Astrocyte (in vitro differentiated cells and primary cell): ENCODE measurements at places on chromosomes 7 and 10. TPM values are rescaled to one million over a fixed set of nuclear protein-coding genes. Genes with fewer than 3 reads are reported as not detected.

Gene RPP38
- 17.6 and 17.9 TPM in 2 replicates for total RNA-seq

Gene SAP25
- total RNA-seq = 1.4 and 1.9 TPM in 2 replicates

Gene LSM5
- total RNA-seq = 31.7 and 36.2 TPM in 2 replicates

Gene SLC26A3
- not detected in 2 replicates for total RNA-seq

Gene OIT3
- total RNA-seq = 0.09 TPM in 1 of 2 replicates, not detected in the other

Gene NRP1
- 59.4 and 73.5 TPM in 2 replicates for total RNA-seq

Gene PRKAR2B
- total RNA-seq = 6.4 and 7.6 TPM in 2 replicates

Gene KAZALD1
- 8.1 and 9.6 TPM in 2 replicates for total RNA-seq

Gene PCLO
- total RNA-seq = 3.0 and 3.1 TPM in 2 replicates

Gene GALNT17
- total RNA-seq = 5.7 and 7.8 TPM in 2 replicates

Gene C10orf90
- not detected in 2 replicates for total RNA-seq

Gene CC2D2B
- 0.18 and 0.60 TPM in 2 replicates for total RNA-seq

Gene FAM107B
- total RNA-seq = 36.0 and 42.3 TPM in 2 replicates

DNA sequence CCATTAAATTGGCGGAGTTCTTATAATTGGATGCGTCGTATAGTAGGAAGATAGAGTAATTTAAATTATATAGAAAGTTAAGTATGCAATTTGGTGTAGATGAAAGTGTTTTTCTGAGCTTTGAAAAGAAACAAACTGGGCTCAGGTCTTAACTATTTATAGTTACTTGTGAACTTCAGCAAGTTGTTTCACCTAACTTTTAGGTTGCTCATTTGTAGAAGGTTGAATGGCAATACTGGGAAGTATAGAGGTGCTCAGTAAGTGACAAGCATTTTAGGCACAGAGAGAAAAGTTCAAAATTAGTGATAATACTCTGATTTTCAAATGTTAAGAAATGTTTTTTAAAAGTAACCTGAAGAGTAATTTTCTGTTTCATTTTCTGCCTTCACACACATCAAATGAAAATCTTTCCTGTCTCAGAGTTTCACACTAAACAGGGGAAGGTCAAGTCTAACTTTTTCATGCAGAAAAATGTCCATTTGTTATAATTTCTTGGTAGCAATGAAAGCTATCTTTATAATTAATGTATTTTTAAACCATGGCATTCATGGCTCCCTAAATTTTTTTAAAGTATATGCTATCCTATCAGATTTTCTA is 146.5 kb downstream of the PHF14 start:
- no peak for DNase-seq

DNA sequence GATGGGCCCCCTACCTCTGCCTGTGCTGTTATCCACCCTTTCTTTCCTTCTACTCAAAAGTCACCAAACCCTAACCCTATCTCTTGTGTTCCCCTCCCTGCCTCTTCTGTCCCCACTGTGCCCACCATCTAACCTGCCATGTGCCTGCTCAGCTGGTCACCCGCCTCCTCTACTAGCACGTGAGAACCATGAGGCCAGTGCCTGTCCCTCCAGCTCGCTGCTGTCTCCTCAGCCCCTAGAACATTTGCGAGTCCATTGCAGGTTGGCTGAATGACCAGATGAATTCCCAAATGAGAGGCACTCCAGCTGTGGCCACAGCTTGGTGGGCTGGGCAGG is 129.0 kb downstream of the ARHGAP22 start:
- no peak for DNase-seq

GRCh38 chr7:142327628-142328405 is 70.0 kb upstream of the PRSS58 start:
- DNase-seq = no peak

- no peak for DNase-seq
Observed at GRCh38 chr7:50667789-50668226, 102.6 kb upstream of the DDC start.

- peak; percentile 31 for DNase-seq
Observed at GRCh38 chr10:7700577-7701125, 2.5 kb upstream of the ITIH2 start.

DNA sequence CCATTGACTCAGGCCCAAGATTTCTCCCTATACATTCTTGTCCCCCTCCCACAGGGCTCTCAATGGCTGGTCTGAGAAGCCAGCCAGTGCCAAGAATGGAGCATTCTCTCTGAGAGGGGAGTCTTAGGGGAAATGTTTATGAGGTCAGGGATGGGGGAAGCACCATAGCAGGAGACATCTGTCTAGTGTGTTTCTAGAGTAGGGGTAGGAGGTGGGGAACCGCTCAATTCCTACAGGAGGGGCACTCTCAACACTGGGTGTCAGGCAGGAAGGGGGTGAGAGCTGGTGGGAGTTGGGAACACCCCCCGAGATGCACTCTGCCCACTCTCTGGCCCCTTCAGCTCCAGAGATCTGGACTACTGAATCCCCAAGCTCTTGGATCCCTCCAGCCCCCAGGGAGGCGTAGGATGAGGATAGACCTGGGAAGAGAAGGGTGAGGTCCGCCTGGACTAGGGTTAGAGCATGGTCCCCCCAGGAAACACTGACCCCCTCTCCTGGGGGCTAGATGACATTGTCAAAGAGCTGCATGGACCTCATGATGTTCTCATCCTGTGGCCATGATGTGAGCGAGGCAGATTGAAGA is 8.7 kb upstream of the OGA start:
- no peak for DNase-seq

GRCh38 chr10:4503076-4503475 is 322.9 kb upstream of the AKR1E2 start:
- DNase-seq = no peak

DNA sequence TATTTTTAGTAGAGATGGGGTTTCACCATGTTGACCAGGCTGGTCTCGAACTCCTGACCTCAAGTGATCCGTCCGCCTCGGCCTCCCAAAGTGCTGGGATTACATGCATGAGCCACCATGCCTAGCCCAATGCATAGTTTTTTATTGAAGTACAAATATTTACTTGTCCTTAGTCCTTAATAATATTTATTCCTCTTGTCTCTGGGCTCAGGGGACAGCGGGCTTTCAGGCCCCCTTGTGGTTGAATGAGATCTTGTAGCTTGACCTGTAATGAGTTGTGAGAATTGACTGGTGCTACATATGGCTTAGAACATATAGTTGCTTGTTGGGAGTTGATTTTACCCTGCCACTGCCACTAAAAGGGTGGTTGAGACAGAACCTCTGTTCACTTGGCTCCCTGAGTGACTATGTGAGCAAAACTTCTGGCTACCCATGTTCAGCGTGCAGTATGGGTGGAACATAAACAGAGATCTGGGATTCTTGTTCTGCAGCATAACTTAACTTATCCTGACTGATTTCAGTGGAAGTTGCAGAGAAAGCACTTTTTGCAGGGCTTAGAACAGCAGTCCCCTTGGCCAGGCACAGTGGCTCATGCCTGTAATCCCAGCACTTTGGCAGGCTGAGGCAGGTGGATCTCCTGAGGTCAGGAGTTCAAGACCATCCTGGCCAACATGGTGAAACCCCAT is 14.9 kb downstream of the CCL26 start:
- DNase-seq = no peak

GRCh38 chr7:126957443-126957842 is 295.3 kb downstream of the GRM8 start:
- DNase-seq = no peak

GRCh38 chr10:3813267-3813666 is 28.3 kb upstream of the KLF6 start:
- no peak for DNase-seq

GRCh38 chr7:20350996-20351692 is 20.4 kb downstream of the ITGB8 start:
- DNase-seq = no peak

GRCh38 chr7:153590136-153590535 is 462.1 kb upstream of the DPP6 start:
- no peak for DNase-seq

DNA sequence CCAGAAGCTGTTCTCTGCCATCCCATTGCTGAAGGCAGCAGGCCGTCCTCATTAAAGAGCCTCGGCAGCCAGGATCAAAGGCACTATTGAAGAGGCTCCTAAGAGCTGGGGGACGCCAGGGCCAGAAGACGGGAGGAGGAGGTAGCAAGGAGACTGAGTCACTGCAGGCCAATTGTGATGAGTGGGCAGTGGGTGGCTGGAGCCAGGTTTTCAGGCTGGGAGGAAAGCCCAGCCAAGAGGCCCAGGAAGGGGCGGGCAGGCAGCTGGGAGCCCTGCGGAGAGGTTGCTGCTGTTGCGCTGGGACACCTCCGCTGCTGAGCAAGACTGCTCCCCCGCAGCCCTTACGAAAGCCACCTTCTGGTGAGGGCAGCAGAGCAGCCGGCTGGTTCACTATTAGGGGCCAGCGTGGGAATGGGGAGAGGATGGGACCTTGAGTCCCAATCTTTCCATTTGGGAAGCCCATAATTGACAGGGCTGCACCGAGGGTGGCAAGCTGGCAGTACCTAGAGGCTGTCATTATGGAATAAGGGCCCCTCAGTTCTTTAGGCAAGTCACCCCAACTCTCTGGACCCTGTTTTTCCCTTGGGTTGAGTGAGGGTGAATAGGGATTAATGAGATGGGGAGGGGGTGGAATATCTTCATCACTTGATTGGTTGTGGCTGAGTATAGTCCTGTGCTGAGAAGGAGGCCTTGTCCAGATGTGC is 48.4 kb downstream of the UNC5B start:
- DNase-seq = peak; percentile 92

- no peak for DNase-seq
Observed at GRCh38 chr10:54826994-54827560, 26.0 kb upstream of the PCDH15 start.

GRCh38 chr7:114941692-114942091 is 19.8 kb downstream of the MDFIC start:
- DNase-seq = no peak

DNA sequence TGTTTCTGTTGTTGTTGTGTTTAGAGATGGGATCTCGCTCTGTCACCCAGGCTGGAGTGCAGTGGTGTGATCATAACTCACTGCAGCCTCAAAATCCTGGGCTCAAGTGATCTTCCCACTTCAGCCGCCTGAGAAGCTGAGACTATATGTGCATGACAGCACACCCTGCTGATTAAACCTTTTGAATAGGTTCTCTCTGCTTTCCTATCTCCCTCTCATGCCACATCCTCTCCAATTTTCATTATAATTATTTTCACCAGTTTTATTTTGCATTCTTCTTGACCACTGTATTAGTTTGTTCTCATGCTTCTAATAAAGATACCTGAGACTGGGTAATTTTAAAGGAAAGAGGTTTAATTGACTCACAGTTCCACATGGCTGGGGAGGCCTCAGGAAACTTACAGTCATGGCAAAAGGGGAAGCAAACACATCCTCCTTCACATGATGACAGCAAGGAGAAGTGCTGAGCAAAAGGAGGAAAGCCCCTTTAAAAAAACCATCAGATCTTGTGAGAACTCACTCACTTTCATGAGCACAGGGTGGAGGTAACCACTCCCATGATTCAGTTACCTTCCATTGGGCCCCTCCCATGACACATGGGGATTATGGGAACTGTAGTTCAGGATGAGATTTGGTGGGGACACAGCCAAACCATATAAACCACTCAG is 12.9 kb downstream of the AGK start:
- DNase-seq = no peak

GRCh38 chr10:106765241-106765754 is 399.2 kb downstream of the SORCS1 start:
- no peak for DNase-seq

- DNase-seq = no peak
Observed at GRCh38 chr10:92742331-92743228, 52.8 kb downstream of the HHEX start.

DNA sequence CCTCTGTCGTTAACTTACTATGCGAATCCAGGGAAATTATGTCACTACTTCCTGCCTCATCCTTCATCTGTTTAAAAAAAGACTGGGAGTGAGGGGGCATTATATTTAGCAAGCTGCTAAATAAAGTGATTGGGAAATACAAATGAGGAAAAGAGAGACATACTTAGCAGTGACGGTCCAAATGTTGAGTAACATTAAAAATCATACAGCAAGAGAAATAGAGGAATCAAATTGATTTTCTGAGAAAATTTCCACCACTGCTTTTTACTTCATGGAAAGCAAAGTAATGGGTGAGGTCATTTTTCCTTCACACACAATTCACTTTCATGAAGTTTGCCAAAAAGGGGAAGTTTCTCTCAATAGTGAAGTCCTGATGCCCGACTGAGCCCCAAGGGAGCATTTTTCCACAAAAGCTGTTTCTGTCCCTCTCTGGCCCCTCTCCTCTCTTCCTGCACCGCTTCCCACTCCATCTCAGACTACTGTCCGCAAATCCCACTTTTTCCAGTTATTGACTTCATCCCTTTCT is 61.9 kb upstream of the ADO start:
- DNase-seq = no peak

DNA sequence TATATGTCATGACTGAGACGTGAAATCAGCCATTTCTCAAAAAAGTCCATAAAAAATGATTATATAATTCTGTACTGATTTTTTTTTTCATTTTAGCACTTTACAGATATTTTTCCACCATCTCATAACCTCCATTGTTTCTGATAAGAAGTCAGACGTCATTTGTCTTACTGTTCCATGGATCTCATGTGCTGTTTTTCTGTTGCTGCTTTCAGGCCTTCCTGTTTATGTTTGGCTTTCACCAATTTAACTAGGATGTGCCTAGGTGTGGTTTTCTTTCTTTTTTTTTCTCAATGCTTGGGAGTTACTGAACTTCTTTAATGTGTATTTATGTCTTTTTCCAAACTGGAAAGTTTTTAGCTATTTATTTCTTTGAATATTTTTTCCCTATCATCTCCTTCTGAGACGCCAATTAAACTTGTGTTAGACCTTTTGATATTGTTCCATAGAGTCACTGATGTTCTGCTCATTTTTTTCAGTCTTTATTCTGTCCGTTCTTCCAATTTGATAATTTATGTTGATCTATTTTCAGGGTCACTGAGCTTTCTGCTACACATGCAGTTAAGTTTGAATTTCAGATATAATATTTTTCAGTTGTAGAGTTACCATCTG is 43.3 kb downstream of the TAF3 start:
- DNase-seq = no peak

DNA sequence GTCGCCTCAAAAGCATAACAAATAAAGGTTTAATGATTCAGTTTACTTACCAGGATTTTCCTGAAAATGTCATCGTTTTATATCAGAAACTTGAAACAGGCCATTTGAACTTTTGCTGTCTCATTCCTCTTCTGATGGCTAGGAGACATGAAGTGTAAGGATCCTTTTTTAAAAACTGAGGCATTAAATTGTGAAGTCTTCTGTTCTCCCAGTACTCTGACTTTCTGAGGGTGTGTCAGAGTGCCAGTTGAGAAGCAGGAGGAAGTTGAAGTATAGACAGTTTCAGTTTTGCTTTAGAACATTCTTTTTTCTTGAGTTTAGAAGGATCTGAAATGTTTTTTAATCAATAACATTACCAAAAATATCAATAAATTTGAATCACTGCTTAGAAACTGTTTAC is at the start of gene SAMD9L:
Gene SAMD9L (minus strand): TSS at position 242 of the 400 bp plus-strand sequence. CDS start 12,414 bp downstream, outside the sequence.
- DNase-seq = no peak

DNA sequence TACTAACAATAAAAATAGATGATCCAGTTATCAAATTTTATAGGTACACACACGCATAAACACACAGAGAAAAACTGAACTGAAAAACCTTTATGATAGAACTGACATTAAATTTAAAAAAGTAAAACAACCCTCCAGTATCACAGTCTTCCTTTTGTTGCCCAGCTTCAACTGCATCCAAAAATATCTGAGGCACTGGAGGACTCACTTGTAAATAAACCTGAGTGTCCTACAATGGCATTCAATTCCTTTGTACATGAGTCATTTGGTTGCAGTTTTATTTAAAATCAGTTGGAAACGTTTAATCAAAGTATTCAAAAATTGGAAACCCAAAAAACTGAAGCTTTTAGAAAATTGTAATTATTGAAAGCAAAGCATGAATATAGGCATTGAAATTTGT is 265.2 kb upstream of the CSTF2T start:
- no peak for DNase-seq

- DNase-seq = peak; percentile 81
Observed at GRCh38 chr10:96587264-96588059, 650 bp upstream of the TM9SF3 start.

GRCh38 chr10:86019141-86019540 is 347.5 kb downstream of the GRID1 start:
- no peak for DNase-seq
